NCI-H2029 treated with DMSO at 0.1 percent for 48 hours (cell line): ENCODE measurements at places on chromosomes 7 and 10.

GRCh38 chr10:121484816-121485215, 113.4 kb downstream of the FGFR2 start:
- DNase-seq: no peak

- peak; percentile 24 for DNase-seq
Measured at GRCh38 chr7:124667312-124668153, 98.1 kb downstream of the GPR37 start.

DNA sequence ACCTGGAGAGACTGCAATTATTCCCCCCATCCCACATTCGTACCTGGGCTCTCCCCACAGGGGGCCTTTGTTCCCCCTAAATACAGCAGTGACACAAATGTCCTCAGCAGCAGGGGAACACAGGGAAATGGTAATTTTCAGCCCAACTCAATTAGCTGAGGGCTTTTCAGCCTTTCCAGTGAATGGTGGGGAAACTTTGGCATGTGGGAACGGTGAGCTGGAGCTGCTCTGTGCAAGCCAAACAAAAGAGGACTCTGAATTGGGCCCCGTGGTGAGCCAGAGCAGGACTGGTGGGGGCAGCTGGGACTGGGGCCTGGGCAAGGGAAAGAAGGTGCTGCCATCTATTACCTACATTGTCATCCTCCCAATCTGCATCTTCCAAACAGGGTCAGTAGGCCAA, 51.0 kb downstream of the FBXW4 start:
- DNase-seq: no peak

- DNase-seq: no peak
Measured at GRCh38 chr7:78516450-78516849, 717.9 kb downstream of the PHTF2 start.

GRCh38 chr7:22731766-22732165, 4.8 kb downstream of the IL6 start:
- no peak for DNase-seq

- DNase-seq: no peak
Measured at GRCh38 chr10:125687507-125688185, 4.7 kb upstream of the TEX36 start.

DNA sequence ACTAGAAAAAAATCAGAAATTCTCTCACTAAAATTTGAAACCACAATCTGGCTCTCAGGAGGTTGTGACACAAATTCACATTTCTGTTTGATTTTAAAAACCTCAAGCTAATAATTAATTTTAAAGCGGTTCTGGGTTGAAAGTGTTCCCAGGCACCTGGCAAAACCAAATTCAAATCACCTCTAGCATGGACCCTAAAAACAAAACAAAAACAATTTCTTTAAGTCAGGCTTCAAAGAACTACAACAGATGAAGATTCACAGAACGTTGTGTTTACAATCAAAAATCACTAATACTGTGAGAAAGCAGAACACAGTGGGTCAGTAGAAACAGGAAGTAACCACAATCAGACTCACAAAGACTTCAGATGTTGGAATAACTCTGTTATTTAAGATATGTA, 7.2 kb upstream of the RELN start:
- no peak for DNase-seq

DNA sequence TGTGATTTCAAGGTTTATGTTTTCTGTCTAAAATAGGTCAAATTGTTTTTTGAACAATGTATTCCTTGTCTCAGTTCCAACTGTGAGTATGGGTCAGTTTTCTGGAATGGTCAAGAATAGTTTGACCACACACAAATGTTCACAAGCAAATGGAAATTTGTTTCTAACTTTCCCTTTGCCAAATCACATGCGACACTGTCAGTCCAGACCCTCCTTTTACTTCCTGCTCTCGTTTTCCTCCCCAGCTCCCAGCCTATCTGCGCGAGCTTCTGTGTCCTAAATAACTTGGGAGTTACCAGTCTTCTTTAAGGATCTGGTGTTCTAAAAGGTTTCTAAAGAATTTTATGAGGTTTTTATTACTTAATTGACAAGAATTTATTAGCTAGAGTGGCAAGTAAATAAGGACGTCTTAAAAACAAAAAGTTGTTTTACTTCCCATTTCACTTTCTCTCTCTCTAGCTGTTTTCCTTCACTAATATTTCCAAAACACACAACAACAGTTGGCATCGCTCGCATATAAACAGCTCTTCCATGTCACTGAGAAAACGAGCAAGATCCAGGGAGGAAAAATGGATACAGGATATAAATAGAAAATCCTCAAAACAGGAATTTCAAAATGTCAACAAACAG, 266.1 kb upstream of the KLF6 start:
- DNase-seq: no peak

DNA sequence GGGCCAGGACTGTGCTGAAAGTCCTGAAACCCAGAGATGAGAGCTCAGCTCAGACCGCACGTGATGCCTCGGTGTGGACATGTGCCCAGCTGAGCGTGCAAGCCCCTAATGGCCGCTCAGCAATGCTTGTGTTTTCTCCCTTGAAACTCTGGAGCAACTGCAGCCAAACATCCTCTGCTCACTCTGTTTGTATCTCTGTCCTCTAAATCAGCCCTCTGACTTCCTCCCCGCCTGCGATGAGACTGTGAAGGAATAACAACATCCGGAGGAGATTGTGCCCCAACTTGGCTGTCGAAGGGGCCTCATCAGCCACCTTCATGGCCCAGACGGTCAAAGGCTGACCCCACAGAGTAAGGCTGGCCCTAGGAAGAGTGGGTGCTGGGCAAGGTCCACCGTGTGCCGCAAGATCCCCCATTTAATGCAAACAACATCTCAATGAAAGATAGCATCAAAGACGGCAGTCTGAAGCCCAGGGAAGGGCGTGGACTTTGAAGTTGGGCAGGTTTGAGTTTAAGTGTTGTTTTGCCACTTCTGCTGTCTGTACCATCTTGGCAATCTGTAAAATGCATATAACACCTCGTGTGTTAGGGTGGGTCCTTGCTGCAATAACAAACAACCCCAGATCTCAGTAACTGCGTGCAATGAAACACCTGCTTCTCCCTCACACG, 39.9 kb downstream of the CALML3 start:
- DNase-seq: no peak

GRCh38 chr7:77661816-77662215, 34.4 kb upstream of the RSBN1L start:
- no peak for DNase-seq

- no peak for DNase-seq
Measured at GRCh38 chr10:62068464-62068863, 167.0 kb downstream of the ARID5B start.

- peak; percentile 3 for DNase-seq
Measured at GRCh38 chr10:78960316-78960800, 108.4 kb upstream of the ZMIZ1 start.

DNA sequence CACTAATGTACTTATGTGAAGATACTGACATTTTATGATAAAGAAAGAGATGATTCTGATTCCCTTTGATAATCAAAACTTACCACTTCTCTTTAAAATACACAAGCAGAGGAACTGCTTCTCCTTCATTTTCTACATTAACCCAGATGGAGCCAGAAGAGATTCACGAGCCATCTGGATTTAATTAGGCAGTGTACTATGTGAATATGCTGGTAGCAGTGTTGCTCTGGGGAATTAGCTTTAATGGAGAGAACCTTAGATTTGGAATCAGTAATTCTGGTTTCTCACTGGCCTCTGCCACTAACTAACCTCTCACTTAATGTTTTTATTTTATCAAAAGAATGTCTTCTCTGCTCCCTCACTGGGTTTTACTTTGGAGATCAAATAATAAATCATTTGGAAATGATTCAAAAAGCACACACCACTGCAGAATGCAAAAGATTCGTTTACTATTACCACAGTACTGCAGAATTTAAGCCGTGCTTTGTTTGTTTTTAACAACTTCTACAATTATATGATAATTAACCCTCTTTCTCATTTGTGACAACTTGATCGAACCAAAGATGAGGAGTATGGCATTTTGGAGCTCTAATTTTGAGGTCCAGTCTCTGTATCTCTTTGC, 77.5 kb upstream of the PHYHIPL start:
- no peak for DNase-seq

DNA sequence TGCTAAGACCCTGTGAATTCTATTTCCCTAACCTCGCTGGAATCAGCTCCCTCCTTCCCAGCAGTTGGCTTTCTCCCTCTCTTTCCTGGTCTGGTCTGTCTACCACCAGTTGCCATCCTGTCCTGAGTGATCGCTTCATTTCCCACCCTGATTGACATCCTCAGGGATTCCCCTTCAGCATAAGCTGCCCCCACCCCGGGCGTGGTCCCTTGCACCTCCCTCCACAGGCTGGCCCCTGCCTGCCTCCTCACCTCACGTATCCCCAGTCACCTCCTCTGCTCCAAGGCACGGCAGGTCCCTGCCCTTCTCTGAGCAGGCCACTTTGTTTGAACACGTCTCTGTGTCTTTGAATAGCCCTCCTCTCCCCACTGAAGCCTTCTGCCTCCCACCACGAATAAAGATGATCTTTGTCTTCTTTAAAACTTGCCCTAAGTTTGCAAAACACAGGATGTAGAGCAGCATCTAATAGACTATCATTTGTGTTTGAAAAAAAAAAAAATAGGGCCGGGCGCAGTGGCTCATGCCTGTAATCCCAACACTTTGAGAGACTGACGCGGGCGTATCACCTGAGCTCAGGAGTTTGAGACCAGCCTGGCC, 233.5 kb downstream of the CUX1 start:
- no peak for DNase-seq

DNA sequence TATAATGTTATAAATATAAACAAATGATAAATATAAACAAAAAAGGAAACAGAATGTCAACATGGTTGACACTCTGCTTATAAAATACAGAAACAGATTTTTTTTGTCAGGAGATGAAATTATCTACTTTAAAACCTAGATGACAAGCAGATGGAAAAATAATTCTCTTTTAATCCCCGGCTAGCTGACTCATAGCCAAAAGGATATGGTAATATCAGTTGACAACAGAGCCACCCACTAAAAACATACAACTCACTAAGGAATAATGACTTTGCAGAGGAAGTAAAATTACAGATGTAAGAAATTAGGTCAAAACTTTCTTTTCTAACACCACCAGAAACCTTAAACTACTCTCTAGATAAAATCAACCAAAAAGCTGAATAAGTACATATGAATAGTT, 131.1 kb upstream of the ABCB5 start:
- no peak for DNase-seq

GRCh38 chr7:127988751-127989150, 42.5 kb downstream of the LRRC4 start:
- DNase-seq: no peak

- DNase-seq: no peak
Measured at GRCh38 chr10:58467931-58468635, 44.6 kb upstream of the BICC1 start.

DNA sequence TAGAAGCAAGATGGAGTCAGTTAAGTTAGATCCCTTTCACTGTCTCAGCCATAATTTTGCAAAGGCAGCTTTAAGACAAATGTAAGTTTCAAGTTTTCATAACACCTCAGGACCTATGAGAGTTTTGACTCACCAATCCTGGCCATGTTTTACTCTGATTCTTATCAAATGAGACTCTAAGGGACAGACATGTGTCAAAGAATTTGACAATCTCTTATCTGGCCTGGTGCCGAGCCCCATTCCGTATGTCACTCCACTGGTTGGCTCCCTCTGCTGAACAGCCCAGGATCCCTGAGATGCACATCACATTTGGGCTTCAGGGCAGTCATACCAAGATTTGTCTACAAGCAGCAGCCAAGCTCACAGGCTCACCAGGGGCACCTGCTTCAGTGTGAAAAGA, 187.6 kb upstream of the STK17A start:
- DNase-seq: no peak

DNA sequence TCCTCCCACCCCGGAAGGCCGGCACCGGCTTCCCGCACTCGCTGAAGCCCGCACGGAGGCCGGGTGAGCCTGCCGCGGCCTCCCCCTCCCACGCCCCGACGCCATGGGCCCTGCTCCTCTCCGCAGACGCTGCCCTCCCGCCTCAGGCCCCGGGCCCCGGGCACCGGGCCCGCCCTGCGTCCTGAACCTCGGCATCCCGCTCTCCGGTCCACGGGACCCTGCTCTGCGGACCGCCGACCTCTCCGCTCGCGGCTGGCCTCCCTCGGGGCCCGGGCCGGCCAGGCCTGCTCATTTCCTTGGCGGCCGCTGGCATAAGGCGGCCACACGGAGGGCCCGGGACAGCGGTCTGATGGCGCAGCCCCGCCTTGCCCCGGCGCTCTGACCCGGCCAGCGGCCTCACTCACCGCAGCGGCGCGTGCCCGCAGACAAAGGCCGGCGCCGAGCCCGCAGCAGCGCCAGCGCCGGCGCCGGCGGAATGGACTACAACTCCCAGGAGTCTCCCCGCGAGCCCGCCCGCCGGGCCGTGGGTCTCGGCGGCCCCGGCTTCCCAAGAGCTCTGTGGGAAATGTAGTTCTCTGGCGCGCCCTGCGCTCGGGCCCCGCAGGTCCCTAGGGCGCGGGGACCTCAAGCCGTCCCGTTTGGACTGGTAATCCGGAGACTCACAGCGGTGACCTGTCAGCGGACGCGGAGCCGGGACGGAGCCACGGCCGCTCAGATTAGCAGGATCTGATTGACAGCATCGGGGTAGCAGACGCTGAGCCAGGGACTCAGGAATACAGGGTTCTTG, at the start of gene ZNF32:
TSS of gene ZNF32 (minus strand) at position 484 of the 787 bp plus-strand sequence. CDS start 2,748 bp downstream, outside the sequence.
- DNase-seq: no peak

GRCh38 chr7:86784765-86785164, 141.1 kb downstream of the GRM3 start:
- no peak for DNase-seq

DNA sequence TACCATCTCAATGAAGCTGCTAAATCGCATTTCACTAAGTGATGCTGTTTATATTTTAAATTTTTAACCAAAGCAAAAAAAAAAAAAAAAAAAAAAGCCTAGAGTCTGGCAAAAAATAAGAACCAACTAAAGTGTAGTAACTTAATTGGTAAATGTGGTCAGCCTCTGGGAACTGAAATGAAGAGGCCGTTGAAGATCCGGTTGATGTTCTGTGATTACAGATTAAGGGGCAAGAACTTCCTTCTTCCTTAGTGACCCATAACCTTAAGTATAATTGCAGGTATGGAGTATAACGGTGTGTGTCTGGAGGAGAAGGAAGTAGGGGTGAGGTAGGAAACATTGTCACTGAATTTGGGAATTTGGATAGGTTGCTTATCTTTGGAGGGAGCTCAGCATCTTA, 7.7 kb upstream of the SRGN start:
- no peak for DNase-seq

- DNase-seq: no peak
Measured at GRCh38 chr10:128725531-128725930, 599.3 kb upstream of the MKI67 start.

GRCh38 chr7:117588352-117588794, 108.5 kb downstream of the CFTR start:
- no peak for DNase-seq

- DNase-seq: no peak
Measured at GRCh38 chr7:727104-727805, at the start of gene PRKAR1B. Gene PRKAR1B, minus strand, starts transcription at chr7:727281. Its CDS starts 15,776 bp downstream, at chr7:711505.

- no peak for DNase-seq
Measured at GRCh38 chr7:85341121-85341520, 154.3 kb upstream of the SEMA3D start.

- no peak for DNase-seq
Measured at GRCh38 chr7:112908086-112908485, 117.9 kb upstream of the TMEM168 start.

- DNase-seq: peak; percentile 12
Measured at GRCh38 chr7:32957326-32958045, at the start of gene FKBP9. Gene FKBP9, plus strand, starts transcription at chr7:32957440. Its CDS starts 134 bp downstream, at chr7:32957574.
